ENCODE measurements at places on chromosomes 1 and 21.

- no peak for DNase-seq
These were observed 136.1 kb upstream of the ERRFI1 start for GRCh38 chr1:8162168-8162567.

GRCh38 chr1:159952932-159953331 lies 1.1 kb downstream of the SLAMF9 start:
- no peak for DNase-seq

GRCh38 chr1:9730096-9730901 lies 78.8 kb downstream of the PIK3CD start:
- no peak for DNase-seq

- no peak for DNase-seq
These were observed 1.5 kb downstream of the S100PBP start for GRCh38 chr1:32818804-32819541.

GRCh38 chr21:43304621-43305335 lies 122.2 kb downstream of the SIK1 start:
- DNase-seq: no peak
